ENCODE measurements at places on chromosomes 1 and 21.

DNA sequence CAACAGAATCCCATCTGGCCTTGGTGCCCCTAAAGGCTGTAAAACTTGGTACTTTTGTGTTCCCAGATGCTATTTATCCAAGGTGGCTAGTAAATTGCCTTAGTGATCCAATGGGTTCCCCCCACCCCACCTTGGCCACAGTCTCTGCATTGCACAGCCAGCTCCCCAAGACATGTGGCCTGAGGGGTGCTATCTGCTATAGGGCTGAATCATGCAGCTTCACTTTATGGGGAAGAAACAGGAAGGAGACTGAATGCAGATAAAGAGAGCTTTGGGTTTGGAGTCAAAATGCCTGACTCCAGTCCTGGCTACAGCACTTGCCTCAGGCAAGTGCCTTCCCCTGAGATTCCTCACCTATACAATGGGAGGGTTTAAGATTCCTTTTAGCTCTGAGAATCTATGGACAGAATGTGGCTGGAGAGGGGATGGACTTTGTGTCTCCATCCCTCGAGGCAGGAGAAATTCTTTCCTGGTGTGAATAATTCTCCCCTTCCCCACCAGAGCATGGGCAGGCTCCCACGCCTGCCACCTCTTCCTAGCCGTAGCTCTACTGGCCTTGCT is 6.5 kb downstream of the RHEX start:
- DNase-seq: no peak

GRCh38 chr1:31798433-31799195 is 17.2 kb downstream of the SPOCD1 start:
- DNase-seq: no peak

GRCh38 chr1:89310505-89310904 is 37.8 kb upstream of the GBP5 start:
- no peak for DNase-seq

GRCh38 chr1:60331647-60332046 is 258.1 kb upstream of the C1orf87 start:
- DNase-seq: no peak

DNA sequence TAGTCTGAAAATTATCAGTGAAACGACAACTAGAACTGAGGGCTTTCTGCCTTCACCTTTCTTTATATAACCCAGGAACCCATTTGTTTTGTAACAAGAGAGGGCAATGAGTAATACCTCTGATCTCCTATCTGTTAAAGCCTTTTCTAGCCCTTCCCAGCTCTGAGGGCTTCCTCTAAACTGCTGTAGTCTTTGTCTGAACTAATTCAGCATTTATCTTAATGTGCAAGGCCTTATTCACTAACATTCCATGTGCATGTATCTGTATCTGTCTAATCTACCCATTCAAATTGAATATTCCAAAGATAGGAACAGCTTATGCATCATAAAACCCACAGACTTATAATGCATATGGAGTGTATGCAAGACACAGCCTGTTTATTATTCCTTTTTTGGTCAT is 167.1 kb downstream of the LYPLAL1 start:
- no peak for DNase-seq

- no peak for DNase-seq
These were observed 1.0 kb downstream of the KCNK1 start for GRCh38 chr1:233614743-233615521.

All from stimulated activated CD4-positive, alpha-beta T cell treated with anti-CD3 and anti-CD28 coated beads, Interleukin-1b, Interleukin-23, amount 100 ng/mL, for 1 hour (primary cell).